ENCODE measurements at places on chromosomes 7 and 10.

- no peak for DNase-seq
These were observed 30.9 kb upstream of the VCL start for GRCh38 chr10:73967022-73967429.

DNA sequence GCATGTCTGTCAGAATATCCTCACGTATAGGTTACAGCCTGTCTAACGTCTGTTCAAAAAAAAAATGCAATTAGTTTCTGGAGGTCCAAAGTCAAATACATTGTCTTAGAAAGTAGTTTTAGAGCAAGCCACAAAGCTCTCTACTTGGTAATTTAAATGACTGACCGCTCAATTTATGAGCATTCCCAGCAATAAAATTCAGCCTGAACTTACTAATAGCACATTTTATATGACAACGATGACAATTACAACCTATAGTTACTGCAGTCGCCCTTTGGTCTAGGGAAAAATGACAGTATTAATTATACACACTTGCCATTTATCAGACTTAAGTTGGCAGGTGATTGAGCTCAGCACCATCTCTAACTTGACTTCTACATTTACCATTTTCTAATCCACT, 425.8 kb upstream of the STEAP1 start:
- DNase-seq, result no peak

DNA sequence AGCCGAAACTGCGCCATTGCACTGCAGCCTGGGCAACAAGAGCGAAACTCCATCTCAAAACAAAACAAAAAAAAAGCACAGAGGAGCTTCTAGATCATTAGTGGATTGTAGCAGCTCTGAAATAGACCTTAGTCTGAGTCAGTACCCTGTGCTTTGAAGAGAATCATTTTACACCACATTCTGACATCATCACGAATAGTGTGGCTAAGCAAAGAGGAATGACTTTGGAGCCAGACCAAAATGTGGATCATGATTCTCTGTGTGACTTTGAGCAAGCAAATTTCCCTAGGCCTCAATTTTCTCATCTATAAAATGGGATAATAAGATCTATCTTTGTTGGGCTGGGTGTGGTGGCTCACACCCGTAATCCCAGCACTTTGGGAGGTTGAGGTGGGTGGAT, 618.9 kb downstream of the CALN1 start:
- DNase-seq, result no peak

DNA sequence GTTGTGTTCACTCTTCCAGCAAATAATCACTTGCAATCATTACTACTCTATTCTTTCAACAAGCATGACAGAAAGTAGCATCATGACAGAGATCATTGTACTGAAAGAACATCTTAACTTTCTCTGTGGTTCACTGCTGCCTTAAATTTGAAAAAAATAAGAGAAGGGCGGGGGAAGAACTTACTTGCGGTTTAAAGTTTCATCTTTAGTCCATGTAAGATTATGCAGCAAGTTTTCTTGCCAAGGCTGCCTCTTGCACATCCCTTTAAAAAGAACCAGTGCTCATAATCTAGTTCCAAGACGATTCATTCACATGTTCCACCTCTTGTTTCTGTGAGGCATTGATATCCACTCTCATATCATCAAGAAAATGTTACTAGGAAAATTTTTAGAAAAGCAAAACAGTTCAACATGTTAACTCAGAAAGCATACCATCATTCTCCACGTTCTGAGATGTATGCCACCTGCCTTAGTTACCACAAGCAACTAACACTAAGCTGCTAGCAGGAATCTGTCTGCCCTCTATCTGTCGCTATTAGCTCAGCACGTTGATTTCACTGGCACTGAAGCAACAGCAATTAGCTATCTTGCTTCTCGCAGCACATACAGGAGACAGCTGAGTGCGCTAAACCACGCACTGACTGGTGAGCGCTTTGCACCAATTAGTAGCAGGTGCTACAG, at the start of gene PCDH15:
TSS of gene PCDH15 (minus strand) at position 491 of the 681 bp plus-strand sequence. CDS start 136,969 bp downstream, outside the sequence.
- DNase-seq, result no peak

- no peak for DNase-seq
These were observed 147.6 kb downstream of the GPR85 start for GRCh38 chr7:112938863-112939573.

GRCh38 chr7:69364813-69365643, 233.2 kb upstream of the AUTS2 start:
- no peak for DNase-seq
